ENCODE measurements at places on chromosomes 13 and 19.

GRCh38 chr13:37375071-37375470, 223.5 kb downstream of the POSTN start:
- no peak for DNase-seq

DNA sequence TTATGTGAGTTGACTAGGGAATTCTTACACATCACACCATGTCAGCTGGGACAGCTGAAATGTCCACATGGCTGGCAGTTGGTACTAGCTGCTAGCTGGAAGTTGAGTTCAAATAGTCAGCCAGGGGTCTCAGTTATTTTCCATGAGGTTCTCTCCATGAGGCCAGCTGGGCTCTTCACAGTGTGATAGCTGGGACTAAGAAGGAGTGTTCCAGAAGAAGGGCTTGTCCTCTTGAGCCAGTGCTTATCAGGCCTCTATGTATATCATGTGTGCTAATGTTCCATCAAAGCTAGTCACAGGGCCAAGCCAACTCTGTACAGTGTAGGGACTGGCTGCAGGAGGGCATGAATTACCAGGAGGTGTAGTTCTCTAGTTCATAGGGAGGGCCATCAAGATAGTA, 11.8 kb downstream of the USPL1 start:
- DNase-seq = no peak

GRCh38 chr19:50497022-50497405, 14.0 kb downstream of the JOSD2 start:
- DNase-seq = no peak

DNA sequence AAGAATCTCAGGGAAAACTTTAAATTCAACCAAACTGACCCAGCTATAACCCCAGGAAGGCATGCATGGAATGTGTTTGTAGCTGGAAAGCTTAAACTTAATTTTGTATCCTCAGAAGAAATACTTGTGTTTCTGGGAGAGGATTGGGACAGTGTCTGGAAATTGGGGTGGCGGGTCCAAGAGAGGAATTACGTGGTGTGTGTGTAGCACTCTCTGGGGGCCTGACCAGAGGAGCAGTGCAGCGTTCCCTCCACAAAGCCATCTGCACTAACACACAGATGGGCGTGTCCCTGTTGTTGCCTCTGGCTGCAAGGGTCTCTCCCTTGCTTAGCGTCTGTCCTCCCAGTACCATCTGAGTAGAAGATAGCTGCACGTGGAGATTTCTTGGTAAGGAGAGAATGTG, 6.4 kb downstream of the GARRE1 start:
- DNase-seq = no peak

- no peak for DNase-seq
Measured at GRCh38 chr19:32203161-32203560, 142.2 kb upstream of the ZNF507 start.

GRCh38 chr19:52566588-52566987, 3.5 kb upstream of the ZNF701 start:
- DNase-seq = no peak

DNA sequence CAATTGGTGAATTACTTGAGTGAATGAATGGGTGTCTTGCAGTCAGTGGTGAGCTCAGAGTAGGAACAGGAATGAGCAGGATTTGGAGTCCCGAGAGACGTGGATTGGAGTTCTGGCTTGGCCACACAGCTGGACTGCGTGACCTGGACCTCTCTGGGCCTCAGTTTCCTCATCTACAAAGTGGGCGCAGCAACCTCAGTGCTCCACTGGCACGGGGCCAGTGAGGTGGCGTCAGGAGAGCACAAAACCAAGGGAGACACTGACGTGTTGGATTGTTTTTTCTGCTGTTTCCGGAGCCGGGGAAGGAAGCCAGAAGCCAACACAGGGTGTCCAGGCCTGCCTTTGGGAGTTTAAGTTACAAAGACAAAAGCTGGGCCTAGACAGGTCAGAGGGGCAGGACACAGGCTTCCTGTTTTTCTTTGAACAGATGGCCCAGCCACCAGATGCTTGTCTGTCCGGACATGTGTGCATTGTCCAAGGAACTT, 6.5 kb upstream of the DOCK6 start:
- no peak for DNase-seq

DNA sequence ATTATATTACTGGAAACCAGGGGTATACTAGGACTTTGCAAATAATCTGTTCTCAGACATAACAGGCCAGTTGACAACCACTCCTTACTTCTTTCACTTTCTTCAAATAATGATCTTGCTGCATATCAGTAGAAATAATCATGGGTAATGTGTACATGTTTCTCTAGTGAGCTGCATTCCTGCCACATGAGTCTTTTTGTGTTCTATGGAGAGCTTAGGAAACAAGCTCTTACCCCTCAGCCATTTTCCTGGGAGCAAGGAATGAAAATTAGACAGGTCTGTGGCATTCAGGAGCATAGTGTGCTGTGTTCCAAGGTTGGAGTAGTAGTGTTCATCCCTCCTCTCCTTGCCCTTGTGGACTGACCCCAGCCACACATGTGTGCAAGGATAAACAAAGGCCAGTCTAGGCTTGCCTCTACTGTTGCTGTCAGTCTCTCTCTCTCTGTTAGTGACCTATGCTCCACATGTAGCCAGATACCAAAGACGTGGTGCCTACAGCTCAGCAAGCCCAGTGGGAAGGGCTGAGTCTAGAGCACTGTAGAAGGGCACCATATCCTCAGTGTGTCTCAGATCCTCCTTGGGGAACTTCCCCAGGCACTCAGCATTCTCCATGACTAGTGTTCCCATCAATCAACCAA, 11.5 kb upstream of the OXGR1 start:
- DNase-seq = no peak

DNA sequence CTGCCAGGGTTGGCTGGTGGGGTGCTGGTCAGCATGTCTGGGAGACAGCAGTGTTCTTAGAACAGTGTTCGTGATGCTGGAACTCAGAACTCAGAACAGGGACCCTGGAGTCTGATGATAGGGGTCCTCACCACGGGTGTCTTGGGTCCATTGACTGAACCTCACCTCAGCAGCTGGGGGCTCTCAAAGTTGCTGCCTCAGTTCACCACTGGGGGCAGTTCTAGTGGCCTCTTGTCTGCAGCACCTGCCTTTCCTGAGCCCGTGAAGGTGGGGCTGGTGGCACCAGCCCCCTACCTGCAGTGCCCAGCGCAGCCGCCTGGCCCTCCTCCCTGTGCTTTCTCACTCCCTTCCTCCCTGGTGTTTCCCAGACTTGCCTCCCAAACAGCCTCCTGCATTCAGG, 28.5 kb downstream of the SAFB start:
- no peak for DNase-seq

GRCh38 chr13:43126420-43126819, 103.0 kb downstream of the DNAJC15 start:
- no peak for DNase-seq

DNA sequence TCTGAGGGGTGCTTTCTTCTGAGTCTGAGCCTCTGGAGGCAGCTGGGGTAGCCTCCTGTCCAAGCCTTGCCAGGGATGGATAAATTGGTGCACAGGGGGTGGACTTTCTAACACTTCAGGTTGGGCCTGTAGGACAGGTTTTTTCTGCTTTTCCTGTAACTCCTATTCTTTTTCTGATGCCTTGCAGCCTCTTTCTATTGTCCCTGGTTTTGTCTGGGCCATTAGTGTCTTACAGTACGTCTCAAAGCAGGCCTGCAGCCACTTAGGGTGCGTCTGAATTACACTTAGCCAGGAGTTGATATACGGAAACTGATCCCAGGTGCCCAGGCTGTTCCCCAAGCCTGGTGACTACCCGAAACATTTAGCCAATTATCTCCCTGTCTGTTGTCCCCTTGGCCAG, 213.3 kb upstream of the HTR2A start:
- no peak for DNase-seq

DNA sequence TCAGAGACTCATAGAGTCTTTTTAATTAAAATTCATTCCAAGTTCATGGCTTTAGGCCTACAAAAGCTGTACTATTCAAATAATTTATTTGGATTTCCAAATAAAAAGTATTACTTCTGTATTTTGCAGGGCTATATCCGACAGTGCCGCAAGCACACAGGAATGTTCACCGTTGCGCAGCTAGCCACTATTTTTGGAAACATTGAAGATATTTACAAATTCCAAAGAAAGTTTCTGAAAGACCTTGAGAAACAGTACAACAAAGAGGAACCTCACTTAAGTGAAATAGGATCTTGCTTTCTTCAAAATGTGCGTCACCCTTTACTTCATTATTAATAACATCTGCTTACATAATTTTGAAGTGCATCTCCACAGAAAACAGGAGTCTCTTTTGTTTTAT, 20.5 kb upstream of the C1QTNF9 start:
- no peak for DNase-seq

DNA sequence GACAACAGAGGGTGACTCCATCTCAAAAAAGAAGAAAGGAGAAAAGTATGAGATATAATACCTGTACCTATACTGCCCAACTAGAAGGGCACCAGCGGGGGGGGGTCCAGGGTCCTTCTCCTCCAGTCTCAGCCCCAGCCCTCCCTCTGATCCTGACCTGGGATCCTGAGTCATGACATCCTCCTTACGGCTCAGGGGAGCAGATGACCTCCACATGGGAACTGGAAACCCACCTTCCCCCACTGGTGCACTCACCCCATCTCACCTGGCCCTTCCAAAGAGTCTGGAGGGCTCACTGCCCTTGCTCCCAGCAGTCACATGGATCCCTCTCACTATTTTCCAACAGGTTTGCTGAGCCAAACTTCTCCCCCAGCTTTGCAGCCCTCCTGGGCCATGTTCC, 24.2 kb downstream of the TUBA3C start:
- DNase-seq = no peak

DNA sequence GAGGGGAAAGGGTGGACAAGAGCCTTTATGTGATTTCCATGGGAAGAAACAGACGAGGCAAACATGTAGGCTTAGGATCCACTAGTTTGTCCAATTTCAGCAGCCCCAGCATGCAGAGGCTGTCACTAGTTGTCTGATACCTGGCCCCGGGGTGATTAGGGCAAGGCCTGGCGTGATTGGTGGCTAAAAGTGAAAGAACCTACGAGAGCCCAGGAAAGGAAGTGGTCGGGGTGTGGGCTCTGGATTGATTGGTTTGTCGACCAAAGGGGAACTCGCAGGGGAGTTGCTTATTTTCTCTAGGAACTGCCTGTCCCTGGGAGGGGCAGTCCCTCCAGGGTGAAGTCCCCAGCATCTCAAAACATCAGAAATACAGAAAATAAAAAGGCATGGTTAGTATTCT, 64.2 kb upstream of the UQCRFS1 start:
- peak; percentile 58 for DNase-seq

DNA sequence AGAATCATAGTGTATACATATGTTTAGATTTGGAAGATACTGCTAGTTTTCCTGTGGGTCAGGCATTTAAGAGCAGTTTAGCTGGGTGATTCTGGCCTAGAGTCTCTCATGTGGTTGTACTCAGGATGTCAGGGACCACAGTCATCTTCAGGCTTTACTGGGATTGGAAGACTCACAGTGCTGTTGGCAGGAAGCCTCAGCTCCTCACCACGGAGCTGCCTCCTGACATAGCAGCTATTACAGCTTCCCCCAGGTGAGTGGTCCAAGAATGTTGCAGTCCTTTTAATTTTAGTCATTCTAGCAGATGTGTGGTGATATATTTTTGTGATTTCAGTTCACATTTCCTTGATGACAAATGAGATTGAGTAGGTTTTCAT, 16.9 kb upstream of the GPR18 start:
- DNase-seq = no peak

DNA sequence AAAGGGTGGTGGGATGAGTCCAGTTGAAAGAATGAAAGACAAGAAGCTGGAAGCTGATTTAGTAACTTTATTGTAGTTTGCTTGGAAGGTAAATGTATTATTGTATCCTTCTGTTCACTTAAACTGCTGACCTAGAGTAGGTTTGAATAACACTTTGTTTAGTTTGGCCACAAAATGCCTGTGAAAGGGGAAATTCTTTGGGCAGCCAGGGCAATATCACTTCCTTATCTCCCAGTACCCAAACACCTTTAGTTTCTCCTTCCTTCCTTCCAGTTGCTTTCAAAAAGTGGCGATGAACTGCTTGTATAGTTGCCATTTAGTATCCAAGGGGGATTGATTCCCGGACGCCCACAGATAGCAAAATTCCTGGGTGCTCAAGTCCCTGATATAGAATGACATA, 120.1 kb downstream of the PAN3 start:
- no peak for DNase-seq

DNA sequence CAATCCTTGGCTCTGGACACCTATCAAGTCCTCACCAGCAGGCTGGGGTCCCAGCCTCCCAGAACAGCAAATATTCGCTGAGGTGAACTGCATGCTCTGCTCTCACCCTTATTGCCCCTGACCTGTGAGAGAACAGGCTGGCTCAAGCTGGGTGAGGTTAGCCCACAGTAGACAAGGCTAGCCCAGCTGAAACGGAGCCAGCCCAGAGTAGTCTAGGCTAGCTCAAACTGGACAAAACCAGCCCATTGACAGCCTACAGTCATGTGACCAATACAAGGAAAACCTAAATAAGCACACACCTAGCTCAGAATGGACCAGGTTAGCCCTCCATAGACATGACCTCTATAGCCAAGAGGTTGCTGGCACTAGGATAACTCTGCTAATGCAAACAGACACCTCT, 38.4 kb downstream of the CCL25 start:
- no peak for DNase-seq

- no peak for DNase-seq
Measured at GRCh38 chr13:23950736-23951510, 53.6 kb upstream of the C1QTNF9B start.

- no peak for DNase-seq
Measured at GRCh38 chr13:95540888-95541287, 11.6 kb upstream of the CLDN10 start.

DNA sequence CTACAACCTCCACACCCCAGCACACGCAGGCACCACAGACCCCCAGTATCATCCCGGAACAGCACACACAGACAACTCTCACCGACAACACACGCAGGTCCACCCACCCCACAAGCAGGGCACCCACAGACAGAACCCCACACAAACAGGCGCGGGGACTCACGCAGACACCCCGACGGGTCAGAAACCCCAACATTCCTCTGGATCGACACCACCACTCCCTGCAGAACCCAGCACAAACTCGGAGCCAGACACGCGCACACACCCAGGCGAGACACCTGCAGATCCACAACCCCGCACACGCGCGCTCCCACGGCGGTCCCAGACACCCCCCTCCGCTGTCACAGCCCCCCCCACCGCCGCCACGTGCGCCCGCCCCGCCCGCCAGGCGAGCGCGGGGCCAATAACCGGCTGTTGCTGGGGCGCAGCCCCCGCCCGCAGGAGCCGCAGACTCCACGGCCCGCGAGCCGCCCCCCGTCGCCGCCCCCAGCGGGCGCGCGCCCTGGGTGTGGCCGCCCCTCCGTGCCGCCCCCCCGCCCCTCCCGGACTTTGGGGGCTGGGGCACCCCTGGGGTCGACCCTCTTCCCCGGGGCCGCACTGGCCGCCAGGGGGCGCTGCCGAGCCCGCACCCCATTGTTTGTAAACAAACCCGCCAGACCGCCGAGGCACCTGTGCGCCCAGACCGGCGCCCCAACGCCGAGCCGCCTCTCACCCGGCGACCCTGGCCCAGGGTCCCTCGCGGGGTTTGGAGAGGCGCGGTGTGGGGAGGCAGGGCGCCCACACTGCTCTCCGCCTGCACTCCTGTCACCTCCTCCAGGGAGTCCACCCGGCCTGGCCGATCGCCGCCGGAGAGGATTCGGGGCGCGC, 712 bp downstream of the BBC3 start:
- DNase-seq = peak; percentile 86

GRCh38 chr19:4816950-4817278, 14.6 kb downstream of the TICAM1 start:
- no peak for DNase-seq

- peak; percentile 56 for DNase-seq
Measured at GRCh38 chr13:101785858-101786257, 333.4 kb downstream of the ITGBL1 start.
